ENCODE measurements at places on chromosomes 12 and 14.
A peak's percentile ranks its signal among the peaks of the same experiment; 100 is the strongest.

DNA sequence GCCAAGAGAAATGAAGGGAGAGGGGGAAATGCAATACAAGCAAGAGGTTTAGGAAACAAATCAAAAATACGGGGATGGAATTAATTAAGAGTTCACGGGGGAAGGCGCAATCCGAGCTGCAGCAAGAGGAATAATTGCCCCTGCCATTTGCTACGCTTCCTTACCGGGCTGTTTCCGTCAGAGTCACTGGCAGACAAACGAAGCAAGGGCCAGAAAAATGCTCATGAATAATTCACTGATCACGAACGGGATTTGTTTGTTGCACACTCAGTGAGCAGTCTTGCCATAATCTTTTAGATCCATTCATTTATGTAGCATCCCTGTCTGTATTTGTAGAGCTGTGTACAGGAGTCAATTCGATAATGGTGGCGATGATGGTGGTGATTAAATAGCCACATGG, 39.0 kb downstream of the PLXNC1 start:
- DNase-seq: no peak

- DNase-seq: no peak
Observed at GRCh38 chr14:103832046-103832445, 15.3 kb downstream of the PPP1R13B start.

- no peak for DNase-seq
Observed at GRCh38 chr12:68743356-68743755, 2.6 kb upstream of the SLC35E3 start.

DNA sequence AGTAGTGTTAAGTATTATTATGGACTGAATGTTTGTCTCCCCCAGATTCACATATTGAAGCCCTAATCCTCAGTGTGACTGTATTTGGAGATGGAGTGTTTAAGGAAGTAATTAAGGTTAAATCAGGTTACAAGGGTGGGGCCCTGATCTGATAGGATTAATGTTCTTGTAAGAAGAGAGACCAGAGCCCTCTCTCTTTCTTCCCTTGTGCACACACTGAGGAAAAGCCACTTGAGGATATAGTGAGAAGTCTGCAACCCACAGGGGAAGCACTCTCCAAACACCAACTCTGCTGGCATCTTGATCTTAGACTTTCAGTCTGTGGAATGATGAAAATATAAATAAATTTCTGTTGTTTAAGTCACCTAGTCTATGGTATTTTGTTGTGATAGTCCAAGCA, 2.2 kb upstream of the KLRG1 start:
- DNase-seq: no peak

DNA sequence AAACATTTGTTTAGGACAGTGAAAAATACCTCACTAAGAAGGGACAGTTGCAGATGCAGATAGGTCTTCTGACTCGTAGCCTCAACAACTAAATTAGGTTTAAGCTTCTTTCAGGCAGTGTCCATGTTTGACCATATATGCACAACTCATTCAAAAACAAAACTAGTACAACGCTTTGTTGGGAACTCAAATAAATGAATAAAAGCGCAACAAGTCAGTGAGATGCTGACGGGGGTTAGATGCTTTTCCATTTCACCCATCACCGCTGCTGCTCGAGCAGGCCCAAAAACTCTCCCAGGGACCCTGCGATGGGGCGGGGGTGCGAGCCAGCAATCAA, 633 bp downstream of the RPAP3 start:
- no peak for DNase-seq

- no peak for DNase-seq
Observed at GRCh38 chr12:6110006-6110405, 14.5 kb downstream of the VWF start.

DNA sequence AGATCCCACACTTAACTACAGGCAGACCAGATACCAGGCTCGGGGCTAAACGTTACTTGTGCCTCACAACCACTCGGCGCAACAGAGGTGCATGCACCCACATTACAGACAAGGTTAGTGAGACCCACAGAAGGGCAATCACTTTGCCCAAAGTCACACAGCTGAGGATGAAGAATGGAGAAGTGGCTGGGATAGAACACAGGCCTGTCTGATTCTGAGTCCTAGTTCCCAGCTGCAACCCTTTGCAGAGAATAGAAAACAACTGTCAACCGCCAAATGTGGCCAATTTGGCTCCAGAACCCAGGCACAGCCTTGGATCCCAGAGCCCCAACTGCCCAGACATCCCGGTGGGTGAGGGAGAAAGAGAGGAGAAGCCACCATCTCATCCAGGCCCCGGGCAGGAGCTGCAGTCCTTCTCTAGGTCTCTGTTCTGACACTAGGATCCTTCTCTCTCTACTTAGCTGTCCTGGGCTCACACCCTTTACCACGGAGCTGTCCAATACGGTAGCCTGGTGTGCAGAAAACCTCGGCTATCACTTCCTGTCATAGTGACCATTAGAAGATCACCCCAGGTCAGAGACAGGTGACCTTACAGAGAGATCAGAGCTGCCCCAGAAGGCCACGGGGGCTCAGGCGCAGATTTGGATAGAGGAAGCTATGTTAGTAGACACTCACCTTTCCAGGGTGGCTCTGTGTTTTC, 59.1 kb downstream of the FAM222A start:
- DNase-seq: peak; percentile 29

All from activated T-cell treated with anti-CD3 and anti-CD28 coated beads, Interleukin-2, amount 50 U/mL, for 24 hours (primary cell).